ENCODE measurements at places on chromosomes 6 and 20.

DNA sequence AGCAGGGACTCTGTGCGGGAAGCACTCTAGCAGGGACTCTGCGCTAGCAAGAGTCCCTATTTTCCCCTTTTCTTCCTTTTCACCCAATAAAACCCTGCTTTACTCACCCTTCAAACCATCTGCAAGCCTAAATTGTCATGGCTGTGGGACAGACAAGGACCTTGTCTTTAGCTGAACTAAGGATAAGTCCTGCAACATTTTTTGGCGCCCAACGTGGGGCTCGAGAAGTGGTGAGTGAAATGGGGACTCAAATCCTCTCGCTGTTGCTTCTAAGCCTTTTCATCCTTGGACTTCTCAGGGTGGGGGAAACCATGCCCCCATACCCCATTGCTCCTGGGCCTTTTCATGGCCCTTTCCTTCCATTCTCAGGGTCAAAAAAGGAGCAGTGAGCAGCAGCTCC, 46.4 kb downstream of the IMPG1 start:
- DNase-seq: peak; percentile 9

GRCh38 chr20:53138454-53139262, 166.5 kb downstream of the TSHZ2 start:
- no peak for DNase-seq

DNA sequence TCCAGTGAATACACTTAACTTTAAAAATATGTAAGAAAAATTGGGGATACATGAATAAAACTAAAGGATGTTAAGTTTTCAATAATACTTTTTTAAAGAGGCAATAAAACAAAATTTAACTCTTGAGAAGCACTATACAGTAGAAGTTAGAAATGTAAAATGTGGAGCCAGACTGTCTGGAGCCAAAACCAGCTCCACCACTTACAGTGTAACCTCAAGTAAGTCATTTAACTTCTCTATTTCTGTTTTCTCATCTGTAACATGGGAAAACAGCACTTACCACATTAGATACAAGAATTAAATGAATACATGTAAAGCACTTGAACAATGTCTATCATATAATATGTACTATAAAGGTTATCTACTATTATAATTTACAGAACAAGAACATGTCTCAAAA, 6.7 kb downstream of the ATG5 start:
- DNase-seq: no peak

GRCh38 chr6:151993364-151993763, 185.9 kb downstream of the ESR1 start:
- no peak for DNase-seq

GRCh38 chr6:159427771-159428170, 258.6 kb downstream of the FNDC1 start:
- DNase-seq: no peak

- no peak for DNase-seq
These were observed 161.4 kb downstream of the FOXC1 start for GRCh38 chr6:1770968-1771723.

DNA sequence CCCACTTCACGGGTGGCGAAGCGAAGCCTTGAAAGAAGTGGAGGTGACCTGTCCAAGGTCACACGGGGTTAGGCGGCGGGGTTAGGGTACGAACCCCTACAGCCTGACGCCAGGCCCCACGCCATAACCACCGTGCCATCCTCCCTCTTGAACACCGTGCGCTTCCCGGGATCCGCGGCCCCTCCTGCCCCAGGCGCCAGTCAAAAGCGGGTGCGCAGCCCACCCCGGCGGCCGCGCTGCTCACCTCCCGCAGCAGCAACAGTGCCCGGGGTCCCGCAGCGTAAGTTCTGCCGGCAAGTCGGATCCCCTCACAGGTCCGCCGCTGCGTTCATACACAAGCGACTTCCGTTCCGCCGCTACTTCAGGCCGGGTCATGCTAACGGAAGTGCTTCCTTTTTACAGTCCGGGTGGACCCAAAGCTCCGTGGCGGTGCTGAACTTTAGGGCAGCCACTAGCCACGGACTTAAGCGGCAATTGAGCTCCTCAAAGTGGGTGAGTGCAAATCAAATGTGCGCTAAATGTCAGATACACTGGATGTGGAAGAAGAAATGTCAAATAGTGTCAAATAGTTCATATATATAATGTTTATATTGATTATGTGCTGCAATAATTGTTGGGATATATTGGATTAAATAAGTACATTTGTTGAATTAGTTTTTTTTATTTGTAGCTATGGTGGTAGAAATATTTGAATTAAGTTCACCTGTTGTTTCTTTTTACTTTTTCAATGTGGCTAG, at the start of gene CDK5RAP1:
Gene CDK5RAP1, minus strand, starts transcription at position 336 of the 737 bp plus-strand sequence. CDS start 4,455 bp downstream, outside the sequence.
- peak; percentile 76 for DNase-seq

GRCh38 chr6:24140591-24140990, 14.6 kb downstream of the NRSN1 start:
- no peak for DNase-seq

GRCh38 chr6:110363748-110364147, 5.6 kb upstream of the METTL24 start:
- no peak for DNase-seq

GRCh38 chr6:157660414-157660813, 162.6 kb upstream of the SNX9 start:
- no peak for DNase-seq

- DNase-seq: no peak
These were observed 129.2 kb upstream of the PRND start for GRCh38 chr20:4592316-4593148.

DNA sequence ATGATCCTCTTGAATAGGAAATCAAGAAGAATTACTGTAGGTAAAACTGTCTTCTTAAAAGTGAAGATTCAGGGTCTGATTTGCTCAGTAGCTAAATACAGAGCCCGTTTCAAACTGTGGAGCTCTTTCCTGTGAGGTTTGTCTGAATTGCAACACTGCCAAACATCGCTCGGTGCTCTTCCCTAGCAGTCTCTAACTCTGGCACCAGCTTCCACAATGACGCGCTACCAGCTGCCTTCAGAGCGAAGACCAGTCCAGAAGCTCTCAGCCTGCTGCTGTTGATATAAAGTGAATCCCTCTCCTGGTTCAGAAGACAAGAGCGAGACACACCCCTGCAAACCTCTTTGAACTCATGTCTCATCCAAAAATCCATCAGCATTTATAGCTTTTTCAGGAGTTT, 447.0 kb downstream of the LMBRD1 start:
- DNase-seq: no peak

- no peak for DNase-seq
These were observed 123.5 kb upstream of the PREP start for GRCh38 chr6:105526225-105526872.

- no peak for DNase-seq
These were observed 59.9 kb downstream of the ANKEF1 start for GRCh38 chr20:10094566-10095173.

DNA sequence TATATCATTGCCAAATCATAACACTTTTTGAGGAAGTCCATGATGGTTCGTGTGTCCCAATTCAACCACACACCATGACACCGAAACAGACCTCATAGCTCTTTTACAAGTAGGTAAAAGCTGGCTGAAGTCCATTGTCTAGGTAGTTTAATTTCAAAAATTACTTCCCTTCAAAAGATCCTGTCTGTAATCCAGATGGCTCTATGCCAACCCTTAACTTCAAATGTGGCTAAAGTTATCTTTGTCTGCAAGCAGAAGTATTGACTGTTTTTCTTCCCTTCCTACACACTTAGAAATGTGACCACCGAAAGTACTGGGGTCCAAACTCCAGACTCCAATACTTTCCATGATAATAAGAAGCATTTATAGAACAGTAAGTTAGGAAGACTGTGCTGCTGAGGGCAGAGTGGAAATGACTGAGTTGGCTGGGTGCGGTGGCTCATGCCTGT, 8.3 kb upstream of the TIAM2 start:
- DNase-seq: no peak

- DNase-seq: no peak
These were observed 379.0 kb downstream of the THBS2 start for GRCh38 chr6:168874637-168875036.

Measured in iPS DF 6.9 (cell line).